ENCODE measurements at places on chromosomes 2 and 18.

DNA sequence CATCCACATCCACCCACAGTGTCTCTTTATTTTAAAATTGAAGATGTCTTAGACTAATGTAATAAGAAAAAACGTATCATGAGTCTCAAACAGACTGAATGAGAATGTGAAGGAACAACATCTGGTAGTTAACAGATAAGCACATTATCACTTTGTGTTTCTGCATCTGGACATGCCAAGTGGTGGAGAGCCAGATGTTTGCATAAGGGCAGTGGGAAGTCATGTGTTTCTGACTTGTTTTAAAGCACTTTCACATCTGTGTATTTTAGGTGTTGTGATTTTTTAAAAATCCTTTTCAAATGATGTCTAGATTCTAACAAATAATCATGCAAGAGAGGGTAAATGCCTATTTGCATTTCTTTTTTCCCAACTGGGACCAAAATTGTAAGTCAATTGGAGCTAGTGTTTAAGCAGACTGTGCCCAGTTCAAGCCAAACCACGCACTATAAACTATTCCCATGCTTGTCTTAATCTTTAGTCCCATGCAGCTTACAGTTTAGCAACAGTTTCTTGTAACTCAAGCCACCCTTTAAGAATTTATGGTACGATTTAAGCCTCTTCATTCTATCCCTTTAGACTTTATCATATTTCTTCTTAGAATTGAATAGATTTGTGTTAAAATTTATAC is 272.7 kb upstream of the DOK6 start:
- no peak for DNase-seq

DNA sequence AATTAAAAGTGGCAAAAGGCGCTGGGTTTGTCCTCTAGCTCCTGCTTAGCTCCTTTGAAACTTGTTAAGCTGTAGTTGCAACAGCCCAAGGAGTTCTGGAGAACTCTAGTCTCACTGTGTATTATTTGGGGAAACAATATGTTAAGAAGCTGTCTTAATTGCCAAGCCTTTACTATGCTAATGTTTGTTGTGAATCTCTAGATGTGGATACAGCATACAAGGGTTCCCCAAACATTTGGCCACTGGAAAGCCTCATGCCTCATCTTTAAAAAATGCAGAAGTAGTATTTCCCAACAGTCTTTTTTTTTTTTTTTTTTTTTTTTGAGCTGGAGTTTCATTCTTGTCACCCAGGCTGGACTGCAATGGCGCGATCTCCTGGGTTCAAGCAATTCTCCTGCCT is 236.7 kb downstream of the PRKCE start:
- DNase-seq, result no peak

GRCh38 chr2:177392373-177393202 is at the start of gene AGPS:
Gene AGPS (plus strand): TSS chr2:177392773. CDS start chr2:177392790, 17 bp downstream.
- peak; percentile 83 for DNase-seq

DNA sequence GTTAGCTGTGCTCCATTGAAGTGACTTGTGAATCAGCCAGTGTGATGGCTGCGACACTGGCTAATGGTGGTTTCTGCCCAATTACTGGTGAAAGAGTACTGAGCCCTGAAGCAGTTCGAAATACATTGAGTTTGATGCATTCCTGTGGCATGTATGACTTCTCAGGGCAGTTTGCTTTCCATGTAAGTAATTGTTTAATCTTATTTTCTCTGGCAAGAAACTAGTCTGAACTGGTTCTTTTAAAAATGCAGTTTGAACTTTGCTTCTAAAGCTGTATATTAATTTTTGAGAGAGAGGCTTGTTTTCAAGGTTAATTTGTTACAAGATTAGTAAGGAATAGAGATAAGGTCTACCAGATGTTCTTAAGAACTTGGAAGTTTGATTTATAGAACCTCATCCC is 46.7 kb downstream of the GLS start:
- no peak for DNase-seq

- DNase-seq, result no peak
These were observed 47.1 kb downstream of the HDAC4 start for GRCh38 chr2:239353692-239354091.

- peak; percentile 76 for DNase-seq
These were observed 42.5 kb downstream of the COPS8 start for GRCh38 chr2:237128026-237128703.

DNA sequence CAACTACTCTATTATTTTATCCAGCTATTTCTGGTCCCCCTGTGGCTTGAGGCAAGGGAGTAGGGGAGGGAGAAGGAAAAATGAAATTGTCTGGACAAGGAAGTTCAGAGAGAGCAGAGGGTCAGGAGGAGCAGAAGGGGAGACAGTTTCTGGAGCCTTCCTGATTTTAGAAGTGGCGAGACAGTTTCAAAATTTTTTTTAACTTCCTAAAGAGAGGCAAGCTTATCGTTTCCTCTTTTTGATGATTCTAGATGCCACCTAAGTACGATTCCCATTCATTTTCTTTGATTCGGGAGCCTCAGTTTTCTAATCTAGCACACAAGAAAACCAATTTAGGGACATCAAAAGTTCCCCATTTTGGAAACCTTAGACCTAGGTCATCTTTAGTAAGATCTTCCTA is 96.9 kb upstream of the B3GNT2 start:
- no peak for DNase-seq

DNA sequence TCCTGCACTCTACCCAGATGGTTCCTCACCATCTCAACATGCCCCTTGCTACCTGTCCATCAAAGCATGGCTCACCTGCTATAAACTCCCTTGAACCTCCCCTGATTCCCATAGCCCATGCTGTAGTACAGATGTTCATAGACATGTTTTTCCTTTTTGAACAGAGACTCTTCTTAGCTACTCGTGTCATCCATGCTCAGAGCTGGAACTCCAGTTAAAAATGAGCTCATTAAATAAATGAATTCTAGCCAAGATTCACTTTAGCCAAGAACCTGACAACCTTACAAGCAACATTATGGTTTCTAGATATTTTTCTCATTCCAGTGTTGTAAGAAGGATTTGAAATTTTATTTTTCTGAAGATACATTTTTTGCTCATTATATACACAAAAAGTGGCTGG is 65.0 kb downstream of the SCG2 start:
- no peak for DNase-seq

GRCh38 chr2:100451092-100451491 is 19.2 kb upstream of the NMS start:
- DNase-seq, result no peak

GRCh38 chr2:227642656-227643055 is 23.9 kb upstream of the SCYGR5 start:
- no peak for DNase-seq

GRCh38 chr2:150686391-150686790 is 198.9 kb upstream of the RND3 start:
- DNase-seq, result no peak

DNA sequence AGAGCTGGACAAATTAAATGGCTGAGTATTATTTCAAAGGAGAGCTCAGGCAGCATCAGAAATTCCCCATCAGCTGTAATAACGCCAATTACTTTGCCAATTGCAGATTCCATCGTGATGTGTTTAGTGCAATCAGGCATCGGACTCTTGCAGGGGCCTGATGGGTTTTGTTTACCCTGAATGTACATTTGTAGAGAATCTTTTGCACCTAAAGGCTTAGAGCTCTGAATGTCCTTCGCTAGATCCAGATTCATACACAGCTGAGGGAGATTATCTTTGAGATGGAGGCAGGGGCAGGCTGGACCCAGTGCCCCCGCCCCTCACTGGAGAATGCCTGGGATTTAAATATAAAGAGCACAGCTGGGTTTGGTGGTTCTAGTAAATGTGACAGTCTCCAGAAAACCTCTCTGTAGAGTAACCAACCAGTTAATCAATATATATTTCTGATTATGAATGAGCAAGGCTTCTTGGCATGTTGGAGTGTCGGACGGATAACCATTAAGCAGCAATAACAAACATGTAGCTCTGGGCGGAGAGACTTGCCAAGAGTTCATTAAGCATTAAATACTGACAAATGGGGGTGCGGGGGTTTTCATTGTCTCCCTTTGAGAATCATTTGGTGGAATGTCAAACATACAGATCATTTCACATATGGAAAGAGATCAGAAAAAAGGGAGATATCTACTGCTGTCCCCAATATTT is 200.9 kb downstream of the SETBP1 start:
- no peak for DNase-seq

DNA sequence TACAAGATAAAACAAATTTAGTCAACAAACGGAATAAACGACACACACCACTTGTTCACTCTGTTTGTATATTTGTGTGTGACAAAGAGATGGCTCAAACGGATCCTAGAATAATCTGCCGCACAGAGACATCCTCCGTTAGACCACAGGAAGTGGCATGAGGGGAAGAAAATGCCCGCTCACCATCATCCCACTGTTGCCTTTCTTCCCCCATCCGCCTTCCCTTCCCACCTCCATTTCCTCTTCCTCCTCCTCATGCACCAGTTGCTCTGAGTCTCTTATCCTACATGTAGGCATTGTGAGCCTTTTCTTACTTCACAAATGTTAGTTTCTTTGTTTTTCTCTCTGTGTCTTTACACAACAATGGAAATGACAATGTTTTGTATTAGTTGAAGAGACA is 228.5 kb upstream of the SMIM21 start:
- DNase-seq, result no peak

Measured in head of caudate nucleus (tissue), 42 donors.